Right atrium auricular region (tissue), 2 donors: ENCODE measurements at places on chromosomes 16 and 17. TPM values are rescaled to one million over a fixed set of nuclear protein-coding genes. Genes with fewer than 3 reads are reported as not detected.
A peak's percentile ranks its signal among the peaks of the same experiment; 100 is the strongest.

- H3K27ac ChIP-seq = no peak overlapping the region
- no peak for DNase-seq
- H3K27me3 ChIP-seq = peaks cover 35% of the 10 kb centered on the region
- no peaks in the 10 kb centered on the region for H3K36me3 ChIP-seq
These were observed 1.4 kb downstream of the HBM start for GRCh38 chr16:167122-167690.

GRCh38 chr17:77772899-77773358 is 185.6 kb upstream of the TNRC6C start:
- no peaks in the 10 kb centered on the region for H3K27me3 ChIP-seq
- peaks cover 12% of the 10 kb centered on the region for H3K4me1 ChIP-seq
- H3K36me3 ChIP-seq = no peaks in the 10 kb centered on the region
- DNase-seq = no peak

GRCh38 chr16:84423416-84423837 is 55.1 kb downstream of the ATP2C2 start:
- H3K36me3 ChIP-seq = no peaks in the 10 kb centered on the region
- H3K27me3 ChIP-seq = no peaks in the 10 kb centered on the region
- H3K27ac ChIP-seq = no peak overlapping the region
- no peak for DNase-seq

- no peaks in the 10 kb centered on the region for H3K4me1 ChIP-seq
- no peaks in the 10 kb centered on the region for H3K27me3 ChIP-seq
- H3K36me3 ChIP-seq = no peaks in the 10 kb centered on the region
- H3K27ac ChIP-seq = no peak overlapping the region
- H3K4me3 ChIP-seq = no peak overlapping the region
- no peak for DNase-seq
These were observed 12.1 kb upstream of the CD300LD start for GRCh38 chr17:74604200-74604599.

DNA sequence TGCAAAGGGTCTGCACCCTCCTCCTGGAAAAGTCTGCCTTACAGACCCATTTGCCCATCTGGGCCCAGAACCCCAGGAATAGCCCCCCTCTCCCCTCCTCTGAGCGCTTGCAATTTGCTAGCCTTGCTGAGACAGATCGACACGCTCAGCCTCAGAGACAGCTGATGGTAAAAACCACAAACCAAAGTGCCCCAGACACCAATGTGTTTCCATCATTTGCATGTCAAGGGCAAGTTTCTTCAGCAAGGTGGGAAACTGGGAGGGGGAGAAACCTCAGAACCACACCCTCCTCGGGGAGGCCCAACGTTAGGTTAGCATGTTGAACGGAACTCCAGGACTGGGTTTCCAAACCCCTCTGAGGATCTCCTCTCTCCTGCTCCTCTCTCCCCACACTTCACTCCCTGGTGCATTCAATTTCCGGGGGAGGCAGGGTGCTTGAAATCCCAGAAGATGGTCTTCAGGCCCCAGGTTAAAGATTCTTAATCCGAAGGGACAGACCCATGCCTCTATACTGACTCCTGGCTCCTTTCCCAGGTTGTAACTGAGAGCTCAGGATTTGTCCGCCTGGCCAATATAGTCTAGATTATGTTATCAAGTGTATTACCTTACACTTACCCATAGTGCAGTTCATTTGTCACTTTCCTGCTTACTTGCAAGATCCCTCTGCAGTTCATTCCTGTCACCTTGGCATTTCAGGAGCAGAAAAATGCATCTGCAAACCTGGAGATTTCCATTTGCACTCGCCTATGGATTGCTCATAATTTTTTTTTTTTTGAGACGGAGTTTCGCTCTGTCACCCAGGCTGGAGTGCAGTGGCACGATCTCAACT is 1.3 kb upstream of the CUEDC1 start:
- no peak overlapping the region for H3K27ac ChIP-seq
- DNase-seq = no peak
- H3K4me3 ChIP-seq = no peak overlapping the region
- no peaks in the 10 kb centered on the region for H3K36me3 ChIP-seq
- no peaks in the 10 kb centered on the region for H3K27me3 ChIP-seq

DNA sequence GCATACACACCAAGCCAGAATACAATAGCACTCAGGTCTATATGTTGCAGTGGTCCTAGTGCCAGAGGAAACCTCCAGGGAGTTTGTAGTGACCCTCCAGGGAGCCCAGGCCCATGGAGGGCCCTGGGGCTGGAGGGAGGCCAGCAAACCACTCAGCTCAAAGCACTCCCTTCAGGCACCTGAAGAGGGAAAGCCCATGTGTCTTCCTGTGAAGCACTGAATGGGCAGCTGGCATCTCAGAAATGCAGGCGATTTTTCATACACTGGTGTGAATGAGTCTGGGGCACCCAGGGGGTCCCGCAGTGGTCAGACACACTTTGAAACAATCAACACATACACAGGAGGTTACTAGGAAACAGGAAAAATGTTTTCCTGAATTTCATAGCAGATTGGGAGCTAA is 12.8 kb downstream of the TBC1D26 start:
- no peak overlapping the region for H3K27ac ChIP-seq
- no peaks in the 10 kb centered on the region for H3K4me1 ChIP-seq
- no peak overlapping the region for H3K4me3 ChIP-seq
- no peak for DNase-seq
- H3K27me3 ChIP-seq = no peaks in the 10 kb centered on the region

- no peak overlapping the region for H3K27ac ChIP-seq
- no peak for DNase-seq
- no peak overlapping the region for H3K4me3 ChIP-seq
- H3K4me1 ChIP-seq = no peaks in the 10 kb centered on the region
These were observed 278.3 kb downstream of the KCNJ2 start for GRCh38 chr17:70447588-70447987.

DNA sequence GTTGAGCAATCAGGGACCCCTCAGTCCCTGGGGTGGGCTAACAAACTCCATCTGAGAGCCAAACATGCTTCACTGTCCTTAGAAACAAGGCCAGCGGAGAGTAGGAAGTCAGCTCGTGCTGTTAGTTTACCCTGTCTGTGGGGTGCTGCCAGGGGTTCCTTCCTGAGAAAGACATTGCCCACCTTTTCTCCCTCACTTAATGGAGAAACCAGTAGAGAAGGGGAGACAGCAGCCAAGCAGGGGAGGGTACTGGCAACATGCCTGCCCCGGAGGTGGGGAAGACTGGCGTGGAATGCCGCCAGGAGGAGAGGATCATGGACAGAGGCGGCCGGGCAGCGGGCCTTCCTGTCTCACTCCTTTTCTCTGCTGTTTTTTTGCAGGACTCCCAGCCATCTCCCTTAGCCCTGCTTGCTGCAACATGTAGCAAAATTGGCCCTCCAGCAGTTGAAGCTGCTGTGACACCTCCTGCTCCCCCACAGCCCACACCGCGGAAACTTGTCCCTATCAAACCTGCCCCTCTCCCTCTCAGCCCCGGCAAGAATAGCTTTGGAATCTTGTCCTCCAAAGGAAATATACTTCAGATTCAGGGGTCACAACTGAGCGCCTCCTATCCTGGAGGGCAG is 19.9 kb downstream of the SP2 start:
- H3K4me3 ChIP-seq = no peak overlapping the region
- H3K36me3 ChIP-seq = peaks cover 5% of the 10 kb centered on the region
- H3K27ac ChIP-seq = peak overlapping the region; percentile 68
- H3K27me3 ChIP-seq = no peaks in the 10 kb centered on the region
- no peaks in the 10 kb centered on the region for H3K4me1 ChIP-seq

DNA sequence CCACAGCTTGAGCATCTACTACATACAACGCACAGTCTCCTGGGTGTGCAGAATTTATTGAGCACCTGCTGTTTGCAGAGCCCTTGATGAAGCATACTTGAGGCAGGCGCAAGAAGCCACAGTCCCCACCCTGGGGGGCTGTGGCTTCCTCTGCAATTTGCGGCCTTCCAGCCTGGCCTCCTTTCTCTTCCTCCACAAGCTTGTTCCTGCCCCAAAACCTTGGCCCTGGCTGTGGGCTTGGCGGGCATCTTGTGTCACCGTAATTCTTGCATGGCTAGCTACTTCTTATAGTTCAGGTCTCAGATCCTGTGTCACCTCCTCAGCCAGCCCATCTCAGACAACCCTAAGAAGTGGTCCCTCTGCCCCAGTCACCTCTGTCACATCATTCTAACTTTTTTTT is 43.9 kb upstream of the POLR3E start:
- no peaks in the 10 kb centered on the region for H3K4me1 ChIP-seq
- H3K36me3 ChIP-seq = peaks cover 87% of the 10 kb centered on the region
- no peak for DNase-seq
- no peaks in the 10 kb centered on the region for H3K27me3 ChIP-seq
- H3K4me3 ChIP-seq = no peak overlapping the region
- no peak overlapping the region for H3K27ac ChIP-seq

DNA sequence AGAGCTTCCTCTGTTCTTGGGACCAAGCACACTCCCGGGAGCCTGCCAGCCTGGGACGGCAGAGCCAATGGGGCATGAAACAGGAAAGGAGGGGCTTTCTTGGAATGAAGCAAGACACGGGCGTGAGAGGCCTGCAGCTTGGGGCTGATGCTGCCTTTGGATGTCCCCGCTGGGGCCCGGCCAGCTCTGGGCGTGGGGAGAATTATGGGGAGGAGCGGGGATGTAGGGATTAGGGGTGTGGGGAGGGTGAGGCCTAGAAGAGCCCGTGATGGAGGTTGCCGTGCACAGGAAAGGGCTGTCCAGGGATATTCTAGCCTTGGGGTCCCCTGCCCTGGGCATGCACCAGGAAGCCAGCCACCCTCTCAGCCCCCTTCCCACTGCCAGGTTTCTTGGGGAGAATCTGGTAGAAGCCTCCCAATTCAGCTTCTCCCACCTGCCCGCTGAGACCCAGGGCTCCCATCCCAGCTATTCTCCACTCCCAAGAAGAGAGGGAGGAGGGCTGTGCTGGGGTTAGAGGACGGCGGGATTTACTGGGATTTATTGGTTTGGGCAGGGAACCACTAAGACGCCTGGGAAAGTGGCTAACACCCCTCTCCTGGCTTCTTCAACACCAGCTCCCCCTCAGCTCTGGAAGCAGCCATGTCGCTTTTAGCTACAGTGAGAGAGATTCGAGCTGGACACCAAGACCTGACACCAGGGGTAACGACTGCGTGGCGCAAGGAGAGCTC is 20.0 kb upstream of the NXPH3 start:
- no peak overlapping the region for H3K27ac ChIP-seq
- H3K27me3 ChIP-seq = no peaks in the 10 kb centered on the region
- no peak overlapping the region for H3K4me3 ChIP-seq
- peaks cover 8% of the 10 kb centered on the region for H3K4me1 ChIP-seq

Gene IL21R
- total RNA-seq = 1.3 TPM

Gene SRR
- total RNA-seq = 9.7 TPM

Gene SLC6A2
- not detected for total RNA-seq

Gene TAC4
- not detected for total RNA-seq

Gene HBQ1
- 2.1 TPM for total RNA-seq

Gene NHLRC4
- 0.43 TPM for total RNA-seq

Gene SMIM36
- not detected for total RNA-seq

Gene NLRC3
- 1.1 TPM for total RNA-seq

Gene GINS3
- 7.1 TPM for total RNA-seq
